ENCODE measurements at places on chromosomes 6 and 20.

- no peak for DNase-seq
Measured at GRCh38 chr6:13524801-13525508, 37.6 kb upstream of the GFOD1 start.

GRCh38 chr6:168196385-168196860 is 117.4 kb upstream of the FRMD1 start:
- no peak for DNase-seq

DNA sequence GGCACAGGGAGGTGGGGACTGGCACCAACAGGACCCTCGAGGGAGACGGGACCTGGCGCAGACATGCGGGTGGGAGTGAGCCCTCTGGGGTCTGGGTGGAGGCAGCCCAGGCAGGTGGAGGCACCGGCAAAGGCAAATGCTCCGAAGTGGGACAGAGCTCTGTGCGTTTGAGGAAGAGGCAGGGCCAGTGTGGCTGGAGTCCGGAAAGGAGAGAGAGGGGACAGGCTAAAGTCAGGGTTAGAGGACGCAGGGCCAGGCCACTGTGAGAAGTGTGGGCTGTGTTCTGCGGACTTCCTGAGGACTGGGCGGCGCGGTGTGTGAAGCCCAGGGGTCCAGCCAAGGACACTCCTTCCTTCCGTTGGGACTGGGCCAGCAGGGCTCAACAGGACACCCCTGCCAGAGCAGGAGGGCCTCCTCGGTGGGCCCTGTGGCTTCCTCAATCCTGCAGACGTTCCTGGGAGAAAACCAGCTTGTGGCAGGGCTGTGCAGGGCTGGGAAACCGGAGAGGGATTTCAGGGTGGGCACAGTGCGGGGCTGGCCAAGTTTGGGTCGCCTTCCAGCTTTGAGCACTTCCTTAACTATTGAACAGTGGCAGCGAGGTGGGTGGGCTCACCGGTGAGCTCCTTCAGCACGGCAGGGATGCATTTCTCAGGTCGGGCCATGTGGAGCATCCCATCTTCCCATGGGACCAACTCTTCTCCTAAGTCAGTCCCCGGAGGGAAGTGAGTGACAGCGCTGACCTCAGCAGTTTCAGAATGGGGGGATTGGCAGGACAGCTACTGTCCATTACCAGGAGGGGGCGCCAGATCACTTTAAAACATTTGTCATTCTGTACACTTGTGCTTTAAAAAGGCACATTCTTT is 22.5 kb downstream of the MOCS3 start:
- DNase-seq: no peak

- DNase-seq: no peak
Measured at GRCh38 chr20:44576297-44576696, 6.1 kb upstream of the PKIG start.

DNA sequence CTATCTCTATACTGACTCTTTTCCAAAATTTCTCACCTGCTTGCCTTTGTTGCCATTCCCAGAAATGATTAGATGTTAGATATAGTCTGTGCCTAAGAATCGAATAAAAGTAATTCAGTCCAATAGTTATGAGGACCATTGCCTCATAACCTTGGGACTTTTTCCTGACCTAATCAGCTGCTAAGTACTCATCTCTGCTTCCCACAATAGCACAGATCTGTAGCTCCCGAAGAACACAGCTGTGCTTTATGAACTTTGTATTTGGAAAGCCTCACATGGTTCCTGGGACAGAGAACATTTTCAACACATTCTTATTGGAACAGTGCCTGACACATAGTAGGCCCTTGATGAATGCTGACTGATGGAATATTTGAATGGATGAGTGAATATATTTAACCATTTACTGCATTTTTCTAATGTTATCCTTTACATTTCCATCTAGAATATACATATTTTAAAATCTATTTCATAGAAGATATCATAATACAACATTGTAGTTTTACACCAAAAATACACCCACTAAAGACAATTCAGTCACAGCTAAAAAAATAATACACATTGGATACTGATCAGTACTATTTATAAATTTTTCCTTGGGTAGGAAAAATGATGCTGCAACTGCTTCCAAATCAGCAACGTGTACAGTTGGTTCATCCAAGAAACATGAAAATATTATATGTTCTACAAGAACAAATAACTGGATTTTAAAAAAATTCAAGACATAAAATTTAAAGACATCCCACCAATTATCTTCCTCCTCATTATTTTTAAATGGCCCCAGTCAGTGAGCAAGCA is 53.9 kb downstream of the HS3ST5 start:
- DNase-seq: no peak

- DNase-seq: no peak
Measured at GRCh38 chr6:42302411-42302810, 84.8 kb upstream of the MRPS10 start.

DNA sequence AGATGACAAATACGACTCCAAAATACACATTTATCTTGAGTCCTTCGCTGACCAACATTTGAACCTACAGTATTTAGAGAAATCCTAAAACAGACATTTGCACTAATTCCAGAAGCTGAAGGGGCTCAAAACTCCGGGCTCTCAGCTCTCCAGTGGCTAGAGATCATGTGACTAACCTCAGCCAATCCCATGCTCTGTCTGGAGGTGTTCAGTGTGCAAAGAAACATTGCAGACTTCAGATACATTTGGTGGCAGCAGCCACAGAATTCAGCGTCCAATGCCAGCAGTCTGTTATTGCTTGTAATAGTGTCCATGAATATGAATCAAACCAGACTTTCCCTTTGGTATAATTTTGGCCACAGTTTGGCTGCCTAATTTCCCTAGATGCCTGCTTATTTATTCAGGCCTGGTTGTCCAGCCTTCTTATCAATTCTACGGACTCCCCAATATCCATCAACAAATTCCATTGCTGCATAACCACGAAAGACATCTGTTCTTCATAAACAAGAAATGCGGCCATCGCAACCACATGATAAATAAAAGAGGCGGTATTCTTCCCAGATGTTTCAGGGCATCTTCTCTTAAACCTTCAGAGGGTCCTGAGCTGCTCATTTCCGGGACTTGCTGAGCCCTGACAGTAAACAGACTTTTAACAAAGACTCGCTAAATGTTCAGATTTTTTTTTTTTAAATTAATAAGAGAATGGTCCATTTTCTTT is 14.5 kb upstream of the CYP24A1 start:
- DNase-seq: no peak

GRCh38 chr6:7865781-7866180 is 44.8 kb downstream of the TXNDC5 start:
- DNase-seq: no peak

DNA sequence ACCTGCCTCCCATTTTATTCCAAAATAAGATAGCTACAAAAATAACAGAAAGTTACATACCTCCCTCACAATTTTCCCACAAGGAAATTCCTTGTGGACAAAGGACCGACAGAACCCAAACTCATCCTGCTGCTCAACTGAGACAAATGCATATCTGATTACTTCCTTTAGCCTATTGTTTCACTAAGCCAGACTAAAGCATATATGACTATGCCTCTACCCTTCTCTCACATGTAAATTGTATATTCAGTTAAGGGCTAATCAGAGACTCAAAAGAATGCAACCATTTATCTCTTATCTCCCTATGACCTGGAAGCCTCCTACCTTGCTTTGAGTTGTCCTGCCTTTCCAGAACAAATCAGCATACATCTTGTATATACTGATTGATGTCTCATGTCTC is 72.1 kb downstream of the MANEA start:
- DNase-seq: no peak

GRCh38 chr6:24898676-24899075 is 37.1 kb downstream of the RIPOR2 start:
- DNase-seq: no peak

GRCh38 chr6:147135211-147135681 is 69.0 kb upstream of the STXBP5 start:
- DNase-seq: no peak

- no peak for DNase-seq
Measured at GRCh38 chr6:18973251-18973650, 586.1 kb downstream of the RNF144B start.

Data from sigmoid colon (tissue), 7 donors.